BE2C (cell line): ENCODE measurements at places on chromosomes 7 and 10.

DNA sequence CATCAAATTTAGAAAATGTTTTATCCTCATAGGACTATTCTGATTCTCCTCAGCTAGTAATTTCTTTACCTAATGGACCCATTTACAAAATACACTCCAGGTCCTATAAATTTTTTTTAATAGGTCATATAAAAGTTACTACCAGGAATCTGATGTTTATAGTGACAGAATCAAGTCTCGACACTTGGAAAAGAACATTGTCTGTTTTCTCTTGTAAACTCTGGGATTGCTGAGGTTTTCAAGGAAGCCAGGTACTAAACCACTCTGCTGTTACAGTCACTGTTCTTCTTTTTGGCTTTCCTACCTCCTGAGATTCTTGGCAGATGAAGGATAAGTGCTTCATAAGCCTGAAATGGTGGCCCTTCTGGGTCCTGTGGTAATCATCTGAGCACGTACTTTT lies 493.1 kb downstream of the AUTS2 start:
- DNase-seq = no peak

DNA sequence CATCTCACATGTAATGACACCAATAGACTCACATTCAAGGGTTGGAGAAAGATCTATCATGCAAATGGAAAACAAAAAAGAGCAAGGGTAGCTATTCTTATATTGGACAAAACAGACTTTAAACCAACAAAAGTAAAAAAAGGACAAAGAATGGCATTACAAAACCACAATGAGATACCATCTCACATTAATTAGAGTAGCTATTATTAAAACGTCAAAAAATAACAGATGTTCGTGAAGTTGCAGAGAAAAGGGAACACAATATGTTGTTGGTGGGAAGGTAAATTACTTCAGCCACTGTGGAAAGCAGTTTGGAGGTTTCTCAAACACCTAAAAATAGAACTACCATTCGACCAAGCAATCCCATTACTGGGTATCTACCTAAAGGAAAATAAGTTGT lies 197.0 kb downstream of the SNX13 start:
- no peak for DNase-seq

GRCh38 chr7:119256446-119257131 lies 1016.4 kb upstream of the KCND2 start:
- DNase-seq = no peak

DNA sequence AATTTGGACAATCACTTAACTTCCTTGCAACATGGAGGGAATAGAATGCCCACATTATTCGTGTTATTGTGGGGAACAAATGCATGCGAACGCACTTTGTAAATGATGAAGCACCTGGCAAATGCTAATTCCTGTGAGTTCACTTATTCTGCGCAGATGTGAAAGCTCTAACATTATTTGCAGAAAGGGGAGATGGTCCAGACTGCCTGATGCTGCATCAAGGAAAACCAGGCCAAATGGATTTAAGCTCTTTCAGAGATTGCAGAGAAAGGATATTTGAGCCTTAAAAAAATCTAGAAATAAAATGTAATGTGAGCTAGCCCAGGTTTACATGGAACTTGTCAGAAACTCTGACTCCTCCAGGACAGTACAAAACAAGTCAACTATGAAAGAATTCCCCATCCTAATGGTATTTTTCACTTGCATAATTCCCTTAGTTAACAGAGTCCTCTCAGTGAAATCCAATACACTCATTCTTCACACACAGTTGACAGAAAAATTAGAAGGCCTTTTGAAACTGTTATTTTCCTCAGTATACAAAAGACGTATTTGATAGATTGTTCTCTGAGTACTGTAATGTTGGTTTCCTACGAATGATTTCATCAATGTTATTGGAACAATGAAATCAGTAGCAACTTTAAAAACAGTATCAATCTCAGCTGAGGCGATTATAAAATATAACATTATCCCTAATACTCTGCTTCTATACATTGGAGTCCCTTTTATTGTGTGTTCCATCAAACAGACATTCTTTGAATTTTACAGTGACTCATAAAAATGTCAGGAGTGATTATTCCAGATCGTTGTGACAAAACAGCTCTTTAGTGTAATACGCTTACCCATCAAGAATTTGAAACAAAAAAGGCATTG lies 136.3 kb upstream of the ANK3 start:
- DNase-seq = no peak

DNA sequence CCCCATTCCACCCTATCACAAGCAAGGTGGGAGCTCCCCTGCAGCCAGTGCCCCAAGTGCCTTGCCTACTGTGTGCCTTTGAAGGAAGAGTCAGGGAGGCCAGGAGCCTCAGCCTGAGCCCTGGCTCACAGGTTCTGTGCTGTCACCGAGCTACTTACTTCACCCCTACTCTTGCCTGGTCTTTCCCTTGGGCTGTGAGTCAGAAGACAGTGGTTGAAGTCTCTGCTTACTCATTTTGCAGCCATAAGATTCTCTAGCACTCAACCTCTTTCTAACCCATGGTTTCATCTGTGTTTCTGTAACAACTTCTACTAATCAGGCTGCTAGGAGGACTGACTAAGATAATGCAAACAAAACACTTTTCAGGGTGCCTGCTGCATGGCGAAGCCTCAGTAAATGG lies 114.5 kb downstream of the PLCE1 start:
- DNase-seq = no peak

DNA sequence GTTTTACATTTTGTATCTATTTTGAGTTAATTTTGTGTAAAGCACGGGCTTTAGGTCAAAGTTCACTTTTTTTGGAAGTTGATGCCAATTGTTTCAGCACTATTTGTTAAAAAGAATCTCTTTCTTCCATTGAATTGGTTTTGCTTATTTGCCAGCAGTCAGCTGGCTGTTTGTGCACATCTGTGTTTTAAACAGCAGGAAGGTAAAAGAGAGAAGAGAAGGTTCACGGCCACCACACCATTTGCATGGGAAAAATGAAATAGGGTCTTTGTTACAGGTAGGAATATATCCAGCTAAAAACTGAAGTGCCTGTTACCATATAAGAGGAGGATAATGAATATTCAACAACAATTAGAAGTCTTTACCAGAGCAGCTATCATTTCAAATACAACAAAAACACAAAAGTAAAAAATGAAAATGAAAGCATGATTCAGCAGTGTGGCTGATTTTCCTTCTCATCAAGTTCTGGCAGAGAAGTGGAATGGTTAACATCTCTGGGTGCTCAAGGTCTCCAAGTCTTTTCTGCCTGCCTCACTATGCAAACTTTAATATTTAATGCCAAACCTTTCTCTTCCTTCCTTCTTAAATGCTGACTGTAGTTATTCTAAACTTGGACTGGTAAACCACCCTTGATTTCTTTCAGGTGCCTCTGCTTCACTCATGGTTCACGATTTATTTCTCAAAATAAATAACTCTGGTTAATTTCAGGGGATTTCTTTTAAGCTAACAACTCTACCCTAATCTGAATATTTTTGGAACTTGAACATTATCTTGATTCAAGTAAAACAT lies 841.5 kb downstream of the GRM8 start:
- DNase-seq = no peak

DNA sequence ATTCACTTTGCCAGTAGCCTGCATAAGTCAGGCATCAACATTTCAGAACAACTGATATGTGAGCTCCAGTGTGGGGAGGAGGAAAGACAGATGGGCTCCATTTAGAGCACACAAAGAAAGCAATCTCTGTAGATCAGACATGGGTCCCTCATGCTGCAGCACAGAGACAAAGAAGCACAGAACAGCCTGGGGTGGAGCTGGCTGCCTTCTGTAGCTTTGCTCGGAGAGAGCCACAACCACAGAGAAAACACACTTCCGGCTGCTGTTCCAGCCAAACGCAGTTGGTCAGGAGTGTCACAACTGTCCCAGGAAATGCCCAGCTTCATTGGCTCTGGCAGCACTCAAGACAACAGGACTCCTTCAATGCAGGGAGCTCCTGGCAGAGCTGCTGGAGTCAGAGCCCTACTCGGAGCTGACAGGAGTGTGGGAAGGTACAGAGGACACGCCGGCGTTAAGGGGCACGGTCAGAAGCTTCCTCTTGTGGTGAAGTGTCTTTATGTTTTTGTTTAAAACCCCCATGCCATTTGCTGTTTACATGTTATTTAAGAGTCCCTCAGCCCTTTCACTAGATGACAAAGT lies 494.4 kb downstream of the TCERG1L start:
- no peak for DNase-seq

DNA sequence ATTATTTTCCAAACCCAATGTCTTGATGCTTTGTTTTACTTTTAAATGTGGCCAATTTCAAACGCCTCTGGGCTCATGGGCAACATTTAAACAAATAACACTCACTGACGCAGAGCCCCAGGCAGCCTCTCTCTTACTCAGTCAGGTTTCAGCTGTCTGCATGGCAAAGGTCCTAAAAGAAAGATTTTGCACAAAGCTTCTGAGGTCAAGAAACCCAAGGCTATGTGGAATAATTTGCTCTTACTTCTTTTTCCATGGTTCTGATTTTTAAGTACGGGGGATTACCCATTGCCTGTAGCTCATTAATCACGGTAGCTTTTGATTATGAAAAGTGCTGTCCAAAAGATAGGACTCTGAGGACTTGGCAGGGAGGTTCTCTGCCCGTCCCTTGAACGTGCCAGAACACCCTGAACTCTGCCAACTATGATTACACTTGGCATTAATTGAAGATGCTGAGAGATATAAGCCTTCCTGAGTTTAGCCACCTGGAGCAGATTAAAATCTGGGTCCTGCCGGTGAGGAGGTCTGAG lies 14.1 kb upstream of the MSRB2 start:
- peak; percentile 18 for DNase-seq

- DNase-seq = no peak
Observed at GRCh38 chr10:36092116-36092515, 450.0 kb upstream of the FZD8 start.

DNA sequence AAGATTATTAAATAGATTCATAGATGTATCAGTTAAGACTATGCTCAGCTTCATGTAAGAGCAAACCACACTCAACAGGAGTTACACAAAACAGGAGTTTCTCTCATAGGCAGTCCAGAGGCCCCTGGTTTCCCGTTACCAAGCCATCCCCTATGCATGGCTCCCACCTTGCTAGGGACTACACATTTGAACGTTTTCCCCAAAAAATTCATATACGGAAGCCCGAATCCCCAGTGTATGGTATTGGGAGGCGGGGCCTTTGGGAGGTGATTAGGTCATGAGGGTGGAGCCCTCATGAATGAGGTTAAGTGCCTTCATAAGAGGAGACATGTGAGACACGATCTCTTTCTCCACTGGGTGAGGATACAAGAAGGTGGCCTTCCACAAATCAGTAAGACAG lies 29.1 kb downstream of the RSU1 start:
- no peak for DNase-seq

GRCh38 chr7:121761399-121761798 lies 111.6 kb upstream of the PTPRZ1 start:
- DNase-seq = no peak

- no peak for DNase-seq
Observed at GRCh38 chr7:114853189-114853588, 68.7 kb upstream of the MDFIC start.

DNA sequence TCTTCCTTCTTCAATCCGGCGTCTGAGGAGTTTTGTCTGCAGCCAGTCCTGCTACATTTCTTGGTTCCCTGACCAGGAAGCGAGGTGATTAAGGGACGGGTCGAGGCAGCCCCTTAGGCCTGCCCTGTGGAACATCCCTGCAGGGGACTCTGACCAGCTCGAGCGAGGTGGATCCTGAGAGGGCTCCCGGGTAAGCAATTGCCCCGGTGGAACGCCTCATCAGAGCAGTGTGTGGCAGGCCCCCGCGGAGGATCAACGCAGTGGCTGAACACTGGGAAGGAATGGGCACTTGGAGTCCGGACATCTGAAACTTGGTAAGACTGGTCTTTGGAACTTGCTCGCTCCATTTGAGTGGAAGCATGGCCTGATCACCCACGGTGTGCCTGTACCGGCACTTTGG lies 121.0 kb downstream of the CUL2 start:
- DNase-seq = no peak

DNA sequence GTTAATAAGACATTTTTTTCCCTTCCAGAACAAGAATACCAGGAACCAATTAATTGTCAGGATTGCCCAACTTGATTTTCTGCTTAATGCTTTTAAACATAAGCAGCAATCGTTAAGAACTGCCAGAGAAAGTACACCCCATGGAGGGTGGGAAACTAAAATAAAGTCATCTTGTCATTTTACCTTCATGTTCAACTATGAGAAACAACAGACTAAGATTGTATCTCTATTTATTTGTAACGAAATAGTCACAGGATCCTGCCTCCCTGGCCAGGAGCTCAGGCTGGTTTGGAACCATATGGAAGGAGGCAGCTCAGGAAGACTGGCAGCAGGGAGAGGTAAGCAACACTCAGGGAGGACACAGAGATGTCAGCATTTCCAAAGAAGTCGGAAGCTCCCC lies 129.6 kb downstream of the TNS3 start:
- no peak for DNase-seq

DNA sequence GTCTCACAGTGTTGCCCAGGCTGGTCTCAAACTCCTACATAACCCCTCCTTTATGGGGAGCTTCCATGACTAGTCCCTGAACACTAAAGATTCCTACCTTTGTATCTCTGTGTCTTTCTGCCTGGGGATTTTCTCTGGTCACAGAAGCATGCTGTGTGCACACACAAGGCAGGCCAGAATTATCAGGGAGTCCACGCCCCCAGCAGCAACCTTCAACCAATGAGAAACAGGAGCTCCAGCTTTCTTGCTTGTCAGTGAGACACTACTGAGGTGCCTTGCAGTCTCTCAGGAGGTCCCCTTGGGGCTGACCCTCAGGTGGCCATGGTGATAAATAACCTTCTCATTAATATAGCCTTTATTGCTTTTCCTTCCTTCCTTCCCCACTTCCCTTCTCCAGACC lies 45.1 kb upstream of the AUTS2 start:
- DNase-seq = no peak

GRCh38 chr10:20911626-20912025 lies 14.5 kb upstream of the NEBL start:
- DNase-seq = no peak
